ENCODE measurements at places on chromosomes 1 and 21.

DNA sequence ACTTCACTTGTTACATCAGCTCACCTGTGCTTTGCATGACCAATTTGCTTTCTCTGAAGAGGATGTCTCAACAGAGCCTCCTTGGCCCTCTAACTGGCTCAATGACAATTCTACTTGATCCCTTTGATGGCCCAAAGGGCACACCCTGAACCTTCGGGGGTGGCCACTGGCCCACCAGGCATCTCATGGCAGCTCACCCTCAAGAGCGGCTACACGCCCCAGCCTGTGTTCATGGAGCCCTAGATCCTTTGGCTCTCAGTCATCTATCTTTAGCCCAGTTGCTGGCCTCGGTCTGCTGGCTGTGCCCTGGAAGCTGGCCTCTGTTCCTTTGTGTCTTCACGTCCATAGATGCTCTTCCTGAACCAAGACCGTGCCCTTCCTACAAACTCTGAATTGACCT lies 476.7 kb downstream of the NPHP4 start:
- no peak for DNase-seq

DNA sequence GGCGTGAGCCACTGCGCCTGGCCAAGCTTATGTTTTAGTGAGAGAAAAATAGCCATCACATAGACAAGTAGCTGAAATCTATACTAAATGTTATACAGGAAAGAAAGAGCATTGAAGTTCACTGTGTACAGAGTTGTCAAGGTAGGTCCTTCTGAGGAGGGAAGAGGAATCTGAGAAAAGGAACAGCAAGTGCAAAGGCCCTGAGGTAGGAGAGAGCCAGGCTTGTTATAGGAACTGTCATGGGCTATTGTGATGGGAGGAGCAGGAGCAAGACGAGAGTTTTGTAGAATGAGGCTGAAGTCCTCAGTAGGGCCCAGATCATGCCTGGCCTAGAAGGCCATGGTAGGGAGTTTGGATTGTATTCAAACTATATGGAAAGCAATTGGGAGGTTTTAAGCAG lies 4.6 kb downstream of the ZDHHC18 start:
- DNase-seq = no peak

DNA sequence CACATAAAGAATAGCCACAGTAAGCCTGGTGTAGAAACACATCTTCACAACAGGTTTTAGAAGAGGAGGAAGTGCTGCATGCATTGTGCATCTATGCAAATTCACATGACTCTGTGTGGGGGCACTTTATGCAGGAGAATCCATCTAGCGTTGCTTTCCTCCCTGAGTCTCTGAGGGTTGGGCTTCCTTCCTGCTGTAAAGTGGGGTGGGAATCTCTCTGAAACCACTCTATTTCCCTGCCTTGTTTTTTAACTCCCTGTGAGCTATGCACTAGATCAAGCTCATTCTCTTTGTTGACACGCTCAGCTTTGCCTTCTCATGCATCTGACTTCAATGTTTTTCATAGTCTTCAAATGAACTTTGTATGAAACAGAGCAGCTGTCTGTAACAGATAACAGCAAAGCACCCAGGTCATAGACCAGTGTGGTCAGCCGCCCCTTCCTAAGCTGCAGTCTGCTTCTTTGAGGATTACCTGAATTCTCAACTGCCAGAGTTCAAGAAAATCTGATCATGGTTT lies 102.7 kb upstream of the DPH5 start:
- no peak for DNase-seq

DNA sequence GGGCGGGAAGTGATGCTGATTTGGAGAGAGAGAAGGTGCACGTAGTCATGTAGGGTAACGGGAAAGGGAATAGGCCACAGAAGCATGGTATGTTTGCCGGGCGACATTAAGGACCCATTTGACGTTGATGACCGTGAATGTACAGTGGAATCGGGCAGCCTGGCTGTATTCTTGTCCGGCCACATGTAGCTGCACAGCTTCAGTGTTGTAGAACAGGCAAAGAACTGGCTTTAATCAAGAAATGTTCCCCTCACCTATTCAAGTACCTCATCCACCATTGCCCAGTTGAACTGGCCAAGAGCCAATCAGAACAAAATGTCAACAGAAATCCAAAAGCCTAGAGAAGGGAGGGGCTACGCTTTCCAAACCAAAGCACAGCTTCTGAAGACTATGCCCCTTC lies 104.8 kb downstream of the DHRS3 start:
- DNase-seq = no peak

- DNase-seq = no peak
Measured at GRCh38 chr1:46547481-46548383, 3.7 kb downstream of the KNCN start.

DNA sequence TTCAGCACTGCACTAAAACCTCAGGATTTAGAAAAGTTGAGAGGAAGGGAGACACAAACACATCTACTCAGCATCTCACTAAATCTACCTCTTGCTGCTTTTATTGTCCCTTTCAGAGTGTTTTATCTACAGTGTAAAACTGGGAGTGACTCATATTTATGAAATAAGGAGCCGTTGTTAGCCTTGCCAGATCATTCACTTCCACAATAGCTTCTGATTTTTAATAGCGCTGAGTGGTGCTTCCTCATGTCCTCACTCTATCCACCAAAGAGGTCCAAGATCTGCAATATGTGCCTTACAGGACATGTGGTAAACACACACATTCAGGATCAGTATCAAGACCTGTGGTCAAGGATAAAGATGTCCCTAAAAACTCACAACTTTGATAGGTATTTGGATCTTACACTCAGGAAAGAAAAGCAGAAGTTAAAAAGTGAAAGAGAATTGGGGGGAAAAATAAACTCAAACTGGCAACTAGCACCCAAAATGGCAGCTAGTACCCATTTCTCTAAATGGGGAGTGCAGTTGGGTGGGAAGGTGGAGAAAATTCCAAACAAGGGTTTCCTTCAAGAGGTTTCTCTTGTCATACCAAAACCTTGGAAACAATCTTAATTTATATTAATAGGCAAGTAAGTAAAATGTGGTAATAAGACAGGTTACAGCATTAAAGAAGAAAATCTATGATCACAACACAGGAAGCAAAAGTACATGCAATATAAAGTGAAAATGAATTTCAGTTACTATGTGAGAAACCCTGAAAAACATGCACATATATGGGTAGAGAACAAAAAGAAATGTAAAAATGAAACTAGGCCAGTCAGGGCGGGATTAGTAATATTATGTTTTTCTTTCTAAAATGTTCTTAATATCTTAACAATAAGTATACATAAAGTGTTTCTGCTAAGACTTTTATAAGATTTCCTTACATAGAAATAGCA lies 15.9 kb downstream of the DUSP10 start:
- DNase-seq = no peak

DNA sequence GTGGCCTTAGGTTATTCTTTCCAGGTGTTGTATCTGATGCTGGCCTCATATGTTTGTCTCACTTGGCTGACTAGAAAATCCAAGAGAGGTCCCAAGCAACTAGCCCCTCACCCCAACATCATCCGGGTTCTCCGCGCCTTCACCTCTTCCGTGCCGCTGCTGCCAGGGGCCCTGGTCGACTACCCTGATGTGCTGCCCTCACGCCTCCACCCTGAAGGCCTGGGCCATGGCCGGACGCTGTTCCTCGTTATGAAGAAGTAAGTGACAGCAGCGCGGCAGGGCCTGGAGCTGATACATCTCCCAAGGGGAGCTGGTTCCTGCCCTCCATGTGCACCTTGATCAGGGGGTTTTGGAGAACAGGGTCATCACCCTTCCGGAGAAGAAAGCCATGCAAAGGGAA lies 11.2 kb downstream of the PINK1 start:
- DNase-seq = no peak

- no peak for DNase-seq
Measured at GRCh38 chr1:234229581-234230387, 143.5 kb upstream of the COA6 start.

DNA sequence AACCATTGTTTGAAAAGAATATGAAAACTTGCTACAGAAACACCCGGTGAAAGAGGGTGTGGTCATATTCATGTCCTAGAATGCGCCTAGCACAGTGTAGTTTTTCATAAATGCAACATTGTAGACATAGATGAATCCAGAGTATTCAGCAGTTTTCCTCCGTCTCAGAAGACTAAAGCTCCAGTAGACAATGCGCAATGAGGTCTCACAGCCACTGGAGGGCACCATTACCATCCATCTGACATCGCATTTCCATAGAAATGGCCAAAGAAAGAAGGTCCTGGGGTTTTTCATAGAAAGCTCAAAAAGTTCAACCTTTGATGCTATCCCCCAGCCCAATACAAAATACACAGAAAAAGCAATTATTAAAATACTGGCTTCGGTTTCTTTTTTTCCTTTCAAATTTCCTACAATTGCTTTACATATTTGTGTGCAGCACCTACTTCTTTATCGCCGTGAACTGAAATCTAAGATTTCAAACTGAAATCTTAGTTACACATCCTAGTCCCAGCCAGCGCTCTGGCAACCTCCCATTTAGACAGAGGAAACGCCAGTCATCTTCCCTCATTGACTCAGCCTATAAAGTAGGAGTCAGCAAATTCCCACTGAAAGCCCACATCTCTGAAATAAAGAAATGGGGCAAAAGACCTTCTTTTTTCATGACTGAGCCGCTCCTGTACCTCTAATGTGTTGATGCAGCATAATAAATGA lies 3.9 kb upstream of the CD58 start:
- DNase-seq = peak; percentile 61

DNA sequence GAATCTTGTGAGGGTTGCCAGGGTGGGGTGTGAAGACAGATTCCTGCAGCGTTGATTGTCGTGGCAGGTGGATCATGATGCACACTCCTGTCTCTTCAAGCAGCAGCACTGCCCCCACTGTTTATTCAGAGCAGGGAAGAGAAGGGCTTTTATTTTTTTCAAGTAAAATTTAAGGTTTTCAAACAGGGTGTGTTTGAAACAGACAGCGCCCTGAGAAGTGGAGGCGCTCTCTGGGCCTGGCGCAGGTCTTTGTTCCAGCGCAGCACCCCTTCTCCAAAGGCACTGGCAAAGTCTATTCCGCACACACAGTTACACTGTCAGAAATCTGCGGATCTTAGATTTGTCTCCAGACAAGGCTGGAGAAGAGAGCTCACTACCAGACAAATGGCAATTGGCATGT lies 7.0 kb downstream of the C1orf53 start:
- DNase-seq = no peak

DNA sequence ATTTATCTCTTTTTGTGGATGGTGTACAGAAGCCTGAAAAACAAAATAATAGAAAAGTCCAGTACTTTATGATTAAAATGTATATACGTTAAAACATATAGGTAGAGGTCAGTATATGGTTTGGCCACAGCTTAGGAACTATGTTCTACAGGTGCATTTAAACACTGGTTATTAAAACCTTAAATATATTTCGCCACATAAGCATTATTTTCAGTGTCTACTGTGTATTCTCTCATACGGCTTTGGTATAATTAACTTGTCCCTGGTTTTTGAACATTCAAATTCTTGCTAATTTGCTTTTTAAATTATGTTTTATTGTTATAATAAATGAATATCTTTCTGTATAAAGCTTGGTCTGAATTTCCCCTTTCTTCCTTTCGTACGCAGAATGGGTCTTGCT lies 87.9 kb downstream of the GTF2B start:
- DNase-seq = no peak

GRCh38 chr1:98021126-98021525 lies 100.3 kb upstream of the DPYD start:
- no peak for DNase-seq

DNA sequence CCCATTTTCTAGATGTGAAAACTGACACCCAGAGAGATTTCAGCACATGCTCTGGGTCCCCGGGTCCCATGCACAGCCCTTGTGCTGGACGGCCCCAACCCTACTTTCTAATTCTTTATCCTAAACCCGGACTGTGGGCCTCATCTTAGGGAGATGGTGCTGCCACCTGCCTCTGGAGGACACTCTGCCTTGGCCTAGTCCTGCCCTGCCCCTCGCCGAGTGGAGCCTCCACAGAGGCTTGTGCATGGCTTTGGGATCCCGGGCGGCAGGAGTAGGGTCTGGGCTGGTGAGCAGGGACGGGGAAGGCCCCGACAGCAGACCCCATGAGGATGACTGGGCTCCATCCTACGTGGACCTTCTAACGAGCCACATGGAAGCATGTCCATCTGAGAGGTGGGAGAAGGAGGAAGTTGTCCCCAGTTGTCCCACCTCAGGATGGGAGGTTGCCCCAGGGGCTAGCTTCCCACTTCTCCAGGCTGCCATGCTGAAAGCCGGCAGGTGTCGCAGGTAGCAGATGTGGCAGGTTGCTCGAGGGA lies 12.4 kb downstream of the MX2 start:
- DNase-seq = no peak

- DNase-seq = no peak
Measured at GRCh38 chr1:2386636-2387611, 4.4 kb downstream of the MORN1 start.

DNA sequence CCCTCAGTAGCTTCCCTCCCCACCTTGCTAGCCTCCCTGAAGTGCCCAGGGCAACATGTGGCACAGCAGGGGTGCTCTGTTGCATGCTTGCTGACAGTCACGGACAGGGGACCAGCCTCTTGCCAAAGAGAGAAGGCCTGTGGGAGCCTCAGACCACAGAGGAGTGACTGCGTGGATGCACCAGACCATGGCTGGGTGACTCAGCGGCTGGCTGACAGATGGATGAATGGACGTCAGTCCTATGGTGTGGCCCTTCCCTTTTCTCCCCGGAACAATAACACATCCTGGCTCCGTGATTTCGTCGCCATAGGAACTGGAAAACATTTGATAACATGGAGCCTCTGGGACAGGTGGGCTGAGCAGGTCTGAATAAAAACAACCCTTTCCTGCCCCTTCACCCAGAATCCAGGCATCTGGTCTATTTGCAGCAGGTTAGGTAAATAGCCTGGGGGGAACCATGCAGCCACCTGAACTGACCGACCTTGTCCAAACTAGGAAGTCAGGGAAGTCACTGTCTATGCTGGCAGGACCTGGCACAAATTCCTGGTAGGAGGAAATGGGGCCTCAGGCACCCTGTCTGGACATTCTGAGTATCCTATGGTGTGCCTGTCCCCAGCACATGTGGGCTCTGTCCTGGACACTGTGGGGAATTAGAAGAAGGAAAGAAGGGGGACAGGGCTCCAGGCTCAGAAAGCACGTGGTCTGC lies 53.3 kb downstream of the NENF start:
- DNase-seq = peak; percentile 75

GRCh38 chr1:27392778-27393635 lies 585 bp downstream of the GPR3 start:
- no peak for DNase-seq

- DNase-seq = no peak
Measured at GRCh38 chr21:34039678-34040382, 33.5 kb upstream of the MRPS6 start.

DNA sequence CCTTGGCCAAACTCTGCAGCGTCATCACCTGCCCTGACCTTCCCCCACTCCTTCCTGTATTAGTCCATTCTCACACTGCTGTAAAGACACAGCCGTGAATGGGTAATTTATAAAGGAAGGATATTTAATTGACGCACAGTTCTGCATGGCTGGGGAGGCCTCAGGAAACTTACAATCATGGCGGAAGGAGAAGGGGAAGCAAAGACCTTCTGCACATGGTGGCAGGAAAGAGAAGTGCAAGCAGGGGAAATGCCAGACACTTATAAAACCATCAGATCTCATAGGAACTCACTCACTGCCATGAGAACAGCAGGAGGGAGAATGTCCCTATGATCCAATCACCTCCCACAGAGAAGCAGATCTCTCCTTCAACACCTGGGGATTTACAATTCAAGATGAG lies 408.5 kb downstream of the PTPRU start:
- peak; percentile 22 for DNase-seq

- no peak for DNase-seq
Measured at GRCh38 chr1:54283635-54284385, 83.8 kb downstream of the MRPL37 start.
